ENCODE measurements at places on chromosomes 7 and 10.

DNA sequence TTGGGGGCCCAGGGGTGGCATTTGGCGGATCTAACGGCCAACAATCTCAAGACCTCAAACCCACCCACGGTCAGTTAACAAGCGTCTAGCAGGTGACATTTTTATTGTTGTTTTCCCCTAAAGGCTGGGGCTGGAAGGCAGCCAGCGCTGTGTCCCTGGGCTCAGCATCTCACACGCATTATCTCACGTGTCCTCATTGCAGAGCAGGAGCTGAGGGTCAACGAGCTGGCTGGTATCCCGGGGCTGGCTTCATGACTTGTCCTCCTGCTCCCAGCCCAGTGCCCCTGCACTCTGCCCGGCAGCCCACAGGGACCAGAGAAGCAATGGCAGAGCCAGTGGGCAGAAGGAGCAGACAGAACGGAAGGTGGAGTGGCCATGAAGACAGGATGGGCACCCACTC, 54.4 kb upstream of the TMEM273 start:
- DNase-seq: no peak

DNA sequence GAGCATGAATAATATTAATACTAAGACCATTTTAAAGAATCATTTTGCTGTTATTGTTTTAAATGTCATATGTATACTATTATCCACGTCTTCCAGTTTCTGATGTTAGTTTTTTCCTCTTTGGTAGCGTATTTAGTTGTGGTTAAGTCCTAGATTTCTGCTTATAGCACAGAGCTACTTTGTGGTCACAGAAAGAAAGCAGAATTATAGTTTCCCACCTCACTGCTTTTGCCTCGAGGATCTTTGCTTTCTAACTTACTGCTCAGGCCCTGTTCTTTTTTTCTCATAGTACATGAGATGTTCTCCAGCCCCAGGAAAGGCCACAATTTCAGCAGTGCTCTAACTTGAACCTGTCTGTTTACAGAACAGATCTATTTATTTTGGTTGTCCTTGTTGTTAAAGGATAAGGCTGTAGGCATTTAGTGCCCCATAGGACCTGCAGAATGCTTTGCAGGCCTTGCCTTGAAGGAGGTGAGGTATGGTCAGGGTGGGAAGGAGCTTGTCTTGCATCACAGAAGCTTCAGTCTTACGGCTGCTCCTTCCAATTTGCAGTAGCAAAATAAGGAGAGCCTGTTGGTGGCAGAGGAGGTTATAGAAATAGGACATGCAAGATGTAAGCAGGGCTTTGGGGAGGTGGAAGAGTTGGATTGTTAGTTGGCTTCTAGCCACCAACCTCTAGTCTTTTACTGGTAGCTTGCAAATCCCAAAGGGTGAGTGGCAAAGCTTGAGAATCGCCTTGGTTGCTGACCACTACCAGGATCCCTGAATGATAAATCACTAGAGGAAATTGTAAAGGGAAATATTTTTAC, 129.1 kb downstream of the LRRC4 start:
- DNase-seq: no peak

DNA sequence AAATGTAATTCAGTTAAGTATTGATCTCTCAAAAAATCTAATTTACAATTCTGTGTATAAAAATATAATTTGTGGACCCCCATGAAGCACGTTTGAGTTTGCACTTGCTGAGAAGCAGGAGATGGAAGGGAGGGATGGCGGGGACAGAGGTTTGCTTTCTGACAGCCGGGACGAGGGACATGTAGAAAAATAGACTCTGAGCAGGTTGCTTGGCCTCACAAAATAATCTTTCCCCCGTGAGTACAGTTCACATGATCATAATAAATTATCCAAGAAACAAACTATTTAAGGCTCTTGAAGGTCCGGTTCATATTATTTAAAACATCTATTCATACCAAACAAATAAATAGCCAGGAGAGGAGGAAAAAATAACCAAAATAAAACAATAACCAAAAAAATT, 10.0 kb downstream of the SHH start:
- no peak for DNase-seq

DNA sequence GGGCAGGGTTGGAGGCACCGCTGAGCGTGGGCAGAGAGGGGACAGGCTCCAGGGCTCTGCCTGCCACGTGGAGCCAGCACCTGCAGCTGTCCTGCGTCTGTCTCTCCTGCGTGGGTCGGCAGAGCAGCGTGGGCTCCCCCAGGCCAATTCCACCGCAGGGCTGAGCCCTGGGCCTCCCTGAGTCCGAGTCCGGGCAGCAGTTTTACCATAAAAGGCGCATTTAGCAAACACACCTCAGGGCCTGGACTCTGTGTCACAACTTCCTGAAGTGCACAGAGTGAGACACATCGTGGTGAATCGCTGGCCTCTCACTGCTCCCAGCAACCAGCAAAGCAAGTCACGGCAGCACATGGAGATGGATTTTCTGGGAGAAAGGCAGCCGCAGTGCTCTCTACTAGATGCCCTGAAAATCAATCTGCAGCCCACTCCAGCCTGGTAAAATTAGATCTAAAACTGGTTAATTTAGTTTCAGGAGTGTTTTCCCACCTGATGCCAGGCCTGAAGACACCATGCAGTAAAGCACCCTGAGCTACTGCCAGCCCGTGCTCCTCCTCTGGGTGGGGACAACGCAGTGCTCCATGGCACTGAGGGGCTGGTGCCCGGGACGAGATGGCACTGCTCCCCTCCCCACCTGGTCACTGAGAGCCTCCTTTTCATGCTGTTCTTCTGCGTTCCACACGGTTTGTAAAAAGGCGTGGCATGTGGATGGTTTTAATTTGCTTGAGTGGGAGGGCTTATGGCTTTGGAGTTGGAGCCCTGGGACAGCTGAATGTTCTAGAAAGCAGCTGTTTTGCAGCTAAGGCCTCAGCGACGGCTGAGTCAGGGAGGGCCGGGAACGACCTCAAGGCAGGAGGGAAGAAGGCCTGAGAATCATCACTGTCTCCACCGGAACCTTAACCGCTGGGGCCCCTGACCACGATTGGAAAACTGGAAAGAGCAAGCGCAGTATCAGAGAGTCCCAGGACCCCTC, 336.9 kb downstream of the ADARB2 start:
- DNase-seq: no peak

- DNase-seq: no peak
Observed at GRCh38 chr10:66322777-66323176, 603.1 kb upstream of the LRRTM3 start.

Data from NCI-H460 (cell line).